H1 (cell line): ENCODE measurements at places on chromosomes 11 and 22. TPM values are rescaled to one million over a fixed set of nuclear protein-coding genes. Genes with fewer than 3 reads are reported as not detected.
A peak's percentile ranks its signal among the peaks of the same experiment; 100 is the strongest.

The MOGAT2 gene
- not detected in 2 replicates for total RNA-seq

The OR5D14 gene
- total RNA-seq = not detected in 2 replicates

The WT1 gene
- total RNA-seq = 0.17 and 0.21 TPM in 2 replicates

The C11orf86 gene
- 0.91 and 1.2 TPM in 2 replicates for total RNA-seq

The CDC42BPG gene
- total RNA-seq = 10.6 and 12.3 TPM in 2 replicates

The CST6 gene
- total RNA-seq = 1.6 and 1.8 TPM in 2 replicates

The BARX2 gene
- not detected in 2 replicates for total RNA-seq

The RNF121 gene
- 37.2 and 39.7 TPM in 2 replicates for total RNA-seq

The RAB38 gene
- 16.0 and 16.5 TPM in 2 replicates for total RNA-seq

The COA4 gene
- total RNA-seq = 177 TPM in 2 replicates

The UPK2 gene
- total RNA-seq = not detected in 2 replicates

GRCh38 chr11:30481796-30482195, 104.4 kb downstream of the MPPED2 start:
- no peaks in the 10 kb centered on the region for H3K27me3 ChIP-seq
- H3K36me3 ChIP-seq = no peaks in the 10 kb centered on the region
- no peak for DNase-seq
- peaks cover 13% of the 10 kb centered on the region for H3K4me1 ChIP-seq
- H3K27ac ChIP-seq = no peak overlapping the region

GRCh38 chr11:2583605-2583958, 116.2 kb downstream of the KCNQ1OT1 start:
- H3K36me3 ChIP-seq = no peaks in the 10 kb centered on the region
- no peak for DNase-seq
- peaks cover 43% of the 10 kb centered on the region for H3K27me3 ChIP-seq
- 0 out of 2 replicates have a peak, but pooled peaks cover 3% of the 10 kb centered on the region for H3K4me1 ChIP-seq
- no peak overlapping the region for H3K4me3 ChIP-seq
- H3K27ac ChIP-seq = no peak overlapping the region

DNA sequence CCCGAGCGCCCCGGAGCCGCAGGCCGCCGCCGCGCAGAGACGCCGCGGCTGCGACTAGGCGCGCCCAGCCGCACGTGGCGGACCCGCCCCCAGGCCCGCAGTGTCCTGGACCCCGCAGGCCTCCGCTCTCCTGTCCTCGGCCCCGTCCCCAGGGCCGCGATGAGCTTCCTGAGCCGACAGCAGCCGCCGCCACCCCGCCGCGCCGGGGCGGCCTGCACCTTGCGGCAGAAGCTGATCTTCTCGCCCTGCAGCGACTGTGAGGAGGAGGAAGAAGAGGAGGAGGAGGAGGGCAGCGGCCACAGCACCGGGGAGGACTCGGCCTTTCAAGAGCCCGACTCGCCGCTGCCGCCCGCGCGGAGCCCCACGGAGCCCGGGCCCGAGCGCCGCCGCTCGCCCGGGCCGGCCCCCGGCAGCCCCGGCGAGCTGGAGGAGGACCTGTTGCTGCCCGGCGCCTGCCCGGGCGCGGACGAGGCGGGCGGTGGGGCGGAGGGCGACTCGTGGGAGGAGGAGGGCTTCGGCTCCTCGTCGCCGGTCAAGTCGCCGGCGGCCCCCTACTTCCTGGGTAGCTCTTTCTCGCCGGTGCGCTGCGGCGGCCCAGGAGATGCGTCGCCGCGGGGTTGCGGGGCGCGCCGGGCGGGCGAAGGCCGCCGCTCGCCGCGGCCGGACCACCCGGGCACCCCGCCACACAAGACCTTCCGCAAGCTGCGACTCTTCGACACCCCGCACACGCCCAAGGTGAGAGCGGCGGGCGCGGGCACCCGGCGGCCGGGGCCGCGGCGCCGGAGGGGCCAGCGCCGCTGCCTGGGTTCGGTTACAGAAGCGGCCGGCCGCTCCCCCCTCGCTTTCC, 528 bp downstream of the WEE1 start:
- no peaks in the 10 kb centered on the region for H3K27me3 ChIP-seq
- H3K4me3 ChIP-seq = peak overlapping the region; percentile 80
- peaks cover 10% of the 10 kb centered on the region for H3K4me1 ChIP-seq
- no peak for DNase-seq
- peak overlapping the region; percentile 90 for H3K27ac ChIP-seq

- H3K27ac ChIP-seq = no peak overlapping the region
- no peak for DNase-seq
- no peaks in the 10 kb centered on the region for H3K36me3 ChIP-seq
- no peaks in the 10 kb centered on the region for H3K27me3 ChIP-seq
- H3K4me3 ChIP-seq = no peak overlapping the region
These were observed 9.1 kb upstream of the P4HA3 start for GRCh38 chr11:74320538-74320937.

GRCh38 chr11:11553573-11553972, 68.2 kb downstream of the GALNT18 start:
- H3K4me1 ChIP-seq = no peaks in the 10 kb centered on the region
- no peaks in the 10 kb centered on the region for H3K36me3 ChIP-seq
- H3K27ac ChIP-seq = no peak overlapping the region
- H3K27me3 ChIP-seq = no peaks in the 10 kb centered on the region
- no peak overlapping the region for H3K4me3 ChIP-seq

DNA sequence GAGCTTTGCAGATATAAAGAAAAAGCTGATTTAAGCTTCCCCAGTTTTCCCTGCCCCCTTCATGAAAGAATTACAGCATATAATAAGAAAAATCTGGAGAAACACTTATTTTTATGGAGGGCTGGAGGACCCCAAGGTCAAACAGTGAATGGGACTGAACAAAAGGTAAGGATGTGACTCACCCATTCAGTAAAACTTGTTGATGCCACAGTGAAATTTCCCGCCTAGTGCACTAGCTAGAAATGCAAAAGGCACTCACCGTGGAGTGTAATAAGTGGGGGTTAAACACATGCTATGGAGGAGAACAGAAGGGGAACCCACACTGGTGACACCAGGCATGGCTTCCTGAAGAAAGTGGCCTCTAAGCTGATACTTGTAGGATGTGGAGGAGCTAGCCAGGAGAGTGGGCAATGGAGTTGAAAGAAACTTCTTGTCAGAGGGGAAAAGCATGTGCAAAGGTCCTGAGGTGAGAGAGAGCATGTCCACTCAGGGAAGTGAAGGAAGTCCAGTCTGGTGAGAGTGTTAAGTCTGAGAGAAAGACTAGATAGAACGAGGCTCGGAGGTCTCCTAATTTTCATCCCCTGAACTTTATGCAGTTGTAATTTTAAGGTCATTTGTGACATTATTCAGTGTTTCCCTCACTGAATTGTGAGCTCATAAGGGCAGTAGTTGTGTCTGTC, 77.1 kb downstream of the MIAT start:
- no peaks in the 10 kb centered on the region for H3K36me3 ChIP-seq
- DNase-seq = no peak
- H3K27me3 ChIP-seq = no peaks in the 10 kb centered on the region
- H3K4me3 ChIP-seq = no peak overlapping the region

GRCh38 chr11:127804747-127805400, 782.5 kb downstream of the ETS1 start:
- no peaks in the 10 kb centered on the region for H3K36me3 ChIP-seq
- H3K27me3 ChIP-seq = no peaks in the 10 kb centered on the region
- H3K4me3 ChIP-seq = no peak overlapping the region

- H3K27me3 ChIP-seq = no peaks in the 10 kb centered on the region
- H3K27ac ChIP-seq = no peak overlapping the region
- H3K4me1 ChIP-seq = peaks cover 3% of the 10 kb centered on the region; the same call in 1 of the 2 replicates
- no peak for DNase-seq
These were observed 108.2 kb downstream of the SLC36A4 start for GRCh38 chr11:93089474-93090102.

- no peak for DNase-seq
- no peak overlapping the region for H3K4me3 ChIP-seq
- peaks cover 2% of the 10 kb centered on the region; the same call in 1 of the 2 replicates for H3K4me1 ChIP-seq
- no peaks in the 10 kb centered on the region for H3K27me3 ChIP-seq
- no peaks in the 10 kb centered on the region for H3K36me3 ChIP-seq
These were observed 43.6 kb downstream of the MAPK1 start for GRCh38 chr22:21823740-21824444.

- no peaks in the 10 kb centered on the region for H3K27me3 ChIP-seq
- no peak overlapping the region for H3K27ac ChIP-seq
- DNase-seq = no peak
- no peaks in the 10 kb centered on the region for H3K4me1 ChIP-seq
- no peak overlapping the region for H3K4me3 ChIP-seq
- H3K36me3 ChIP-seq = no peaks in the 10 kb centered on the region
These were observed 7.5 kb downstream of the ASCC2 start for GRCh38 chr22:29830585-29830984.

DNA sequence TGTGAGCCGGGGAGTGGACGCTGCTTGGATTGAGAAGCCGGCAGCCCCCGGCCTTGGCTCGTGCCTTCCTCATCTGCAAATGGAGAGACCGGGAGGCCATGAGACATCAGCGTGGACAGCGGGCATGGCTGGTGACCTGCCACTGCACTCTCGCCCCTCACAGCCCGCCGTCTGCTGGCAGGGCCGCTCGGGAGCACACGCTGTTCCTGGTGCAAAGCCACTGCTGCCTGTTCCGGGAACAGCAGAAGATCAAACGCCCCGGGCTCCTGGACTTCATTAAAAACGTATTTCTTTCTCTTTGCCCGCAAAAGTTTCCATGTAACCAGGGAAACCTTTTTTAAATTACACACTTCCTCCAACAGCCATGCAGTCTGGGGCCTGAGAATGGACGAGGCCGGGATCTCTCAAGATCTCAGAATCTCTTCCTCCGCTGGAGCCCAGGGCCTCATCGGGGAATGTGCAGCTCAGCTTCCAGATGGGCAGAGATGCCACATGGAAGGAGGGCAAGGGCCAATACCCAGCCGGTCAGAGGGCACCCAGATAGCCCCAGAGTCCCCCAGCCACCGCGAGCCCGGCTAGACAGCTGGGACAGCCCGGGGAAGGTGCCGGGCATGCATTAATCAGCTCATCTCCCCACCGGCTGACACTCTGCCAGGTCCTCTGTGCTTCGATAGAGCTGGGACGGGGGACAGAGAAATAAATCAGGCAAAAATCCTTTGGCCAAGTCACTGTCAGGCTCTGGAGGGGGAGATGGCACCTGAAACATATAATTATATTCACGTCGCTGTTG, 62.8 kb upstream of the PRR5 start:
- no peaks in the 10 kb centered on the region for H3K4me1 ChIP-seq
- no peaks in the 10 kb centered on the region for H3K27me3 ChIP-seq
- DNase-seq = no peak
- no peak overlapping the region for H3K4me3 ChIP-seq

DNA sequence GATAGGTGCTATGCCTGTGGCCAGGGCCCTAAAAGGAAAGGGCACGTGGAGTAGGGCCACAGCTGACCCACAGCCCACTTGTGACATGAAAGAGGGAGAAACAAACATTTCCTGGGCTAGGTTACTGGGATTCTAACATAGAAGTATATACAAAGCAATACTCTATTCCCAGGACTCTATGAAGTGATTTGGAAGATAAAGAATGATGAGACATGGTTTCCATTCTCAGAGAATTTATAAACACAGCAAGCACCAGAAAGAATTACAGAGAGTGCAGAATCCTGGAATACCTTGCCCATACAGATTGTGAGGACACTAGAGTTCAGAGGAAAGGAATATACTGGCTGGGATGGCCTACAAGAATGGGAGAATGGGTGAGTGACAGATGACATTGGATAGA, 86.4 kb downstream of the KIRREL3 start:
- H3K4me3 ChIP-seq = no peak overlapping the region
- no peaks in the 10 kb centered on the region for H3K36me3 ChIP-seq
- H3K27me3 ChIP-seq = no peaks in the 10 kb centered on the region
- H3K4me1 ChIP-seq = peaks cover 4% of the 10 kb centered on the region
- DNase-seq = no peak

GRCh38 chr11:128581561-128582272, 5.6 kb downstream of the ETS1 start:
- no peaks in the 10 kb centered on the region for H3K27me3 ChIP-seq
- DNase-seq = no peak
- H3K4me1 ChIP-seq = peaks cover 43% of the 10 kb centered on the region

- no peak for DNase-seq
- H3K27me3 ChIP-seq = no peaks in the 10 kb centered on the region
- H3K4me3 ChIP-seq = no peak overlapping the region
- no peak overlapping the region for H3K27ac ChIP-seq
- no peaks in the 10 kb centered on the region for H3K4me1 ChIP-seq
These were observed 26.4 kb downstream of the FBLN1 start for GRCh38 chr22:45529105-45529504.

DNA sequence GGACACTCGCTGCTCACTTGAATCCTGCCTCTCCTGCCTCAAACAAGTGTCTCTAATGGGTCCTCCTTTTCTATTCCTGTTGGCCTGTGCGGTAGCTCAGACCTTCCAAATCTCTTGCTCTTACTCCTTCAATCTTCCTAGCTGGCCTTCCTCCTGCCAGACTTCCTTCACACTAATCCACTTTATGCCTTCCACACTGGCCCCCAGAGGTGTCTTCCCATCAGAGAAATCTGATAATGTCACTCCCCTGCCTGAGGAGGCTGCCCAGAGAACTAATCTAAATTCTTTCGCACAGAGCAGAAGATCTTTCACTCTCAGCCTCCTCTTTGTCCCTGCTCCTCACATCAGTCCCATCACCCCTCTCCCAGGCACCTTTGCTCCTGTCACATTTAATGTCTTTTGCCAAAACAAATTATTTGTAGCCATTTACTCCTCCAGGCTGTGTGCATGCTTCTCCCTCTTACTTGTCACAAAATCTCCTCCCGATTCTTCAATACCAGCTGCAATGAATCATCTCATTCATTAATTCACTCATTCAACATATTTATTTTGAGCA, 175.7 kb downstream of the MAML2 start:
- H3K27me3 ChIP-seq = no peaks in the 10 kb centered on the region
- DNase-seq = no peak
- H3K27ac ChIP-seq = no peak overlapping the region
- H3K4me3 ChIP-seq = no peak overlapping the region
- H3K36me3 ChIP-seq = no peaks in the 10 kb centered on the region
- H3K4me1 ChIP-seq = peaks cover 3% of the 10 kb centered on the region; the same call in 1 of the 2 replicates

- 0 out of 2 replicates have a peak overlapping the region, but pooled peaks have one; percentile 19 for H3K27ac ChIP-seq
- H3K27me3 ChIP-seq = no peaks in the 10 kb centered on the region
- peaks cover 4% of the 10 kb centered on the region for H3K4me1 ChIP-seq
- DNase-seq = no peak
- peak overlapping the region; percentile 94 for H3K4me3 ChIP-seq
- no peaks in the 10 kb centered on the region for H3K36me3 ChIP-seq
These were observed 891 bp downstream of the SAMM50 start for GRCh38 chr22:43955883-43956782.

- H3K27ac ChIP-seq = no peak overlapping the region
- H3K4me1 ChIP-seq = peaks cover 12% of the 10 kb centered on the region
- peaks cover 100% of the 10 kb centered on the region for H3K27me3 ChIP-seq
- H3K4me3 ChIP-seq = peak overlapping the region; percentile 72
These were observed 131.4 kb upstream of the C11orf58 start for GRCh38 chr11:16606784-16607674.

DNA sequence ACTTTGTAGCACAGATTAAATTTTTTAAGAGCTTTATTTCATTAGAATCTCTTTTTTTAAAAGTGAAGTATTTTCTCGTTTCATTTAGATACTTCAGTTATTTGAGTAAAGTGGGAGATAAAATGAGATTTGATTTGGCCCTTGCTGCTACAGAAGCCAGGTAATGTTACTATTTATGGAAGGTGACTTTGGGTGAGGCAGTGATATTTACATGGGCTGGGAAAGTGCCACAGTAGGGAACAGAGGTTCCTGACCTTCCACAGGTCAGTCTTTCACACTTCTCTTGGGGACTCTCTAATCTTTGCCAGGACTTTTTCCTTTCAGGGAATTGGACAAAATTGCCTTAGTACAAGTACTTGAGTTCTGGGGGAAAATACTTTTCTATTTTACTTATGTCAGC, 20.4 kb downstream of the CTR9 start:
- no peak for DNase-seq
- peaks cover 8% of the 10 kb centered on the region for H3K36me3 ChIP-seq
- no peak overlapping the region for H3K27ac ChIP-seq
- peaks cover 6% of the 10 kb centered on the region; the same call in 1 of the 2 replicates for H3K4me1 ChIP-seq
- H3K4me3 ChIP-seq = no peak overlapping the region
